ENCODE measurements at places on chromosomes 7 and 10.

DNA sequence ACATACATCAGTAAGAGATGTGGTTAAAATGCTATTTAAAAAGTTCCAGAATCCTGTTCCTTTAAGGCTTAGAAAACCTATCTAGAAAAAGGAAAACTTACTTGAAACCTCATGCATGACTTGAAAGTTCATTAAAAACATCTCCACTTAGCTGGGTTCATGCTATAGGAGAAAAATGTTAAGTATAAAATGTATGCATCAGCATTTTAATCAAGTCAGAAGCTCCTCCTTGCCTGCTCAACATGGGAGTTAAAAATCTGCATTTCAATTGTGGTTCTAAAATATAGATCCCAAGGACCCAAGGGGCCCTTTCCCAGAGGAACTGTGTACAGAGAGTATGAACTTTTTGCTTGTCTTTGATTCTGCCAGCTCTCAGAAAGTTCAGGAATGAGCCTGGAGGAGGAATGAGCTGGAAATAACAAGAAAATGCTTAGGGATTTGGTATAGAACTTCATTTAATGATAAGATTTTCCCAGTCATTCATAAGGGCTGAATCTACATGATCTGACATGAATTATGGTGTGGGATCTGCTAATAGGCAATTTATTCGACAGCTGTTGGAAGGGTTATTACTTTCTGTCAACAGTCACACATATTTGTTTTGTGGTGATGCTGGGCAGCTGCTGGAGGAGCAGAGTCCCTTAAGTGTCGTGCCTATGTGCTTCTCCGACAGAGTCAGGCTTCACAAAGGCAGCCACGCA lies 85.6 kb upstream of the MTPN start:
- DNase-seq: no peak

GRCh38 chr7:98981701-98982100 lies 103.4 kb downstream of the TRRAP start:
- DNase-seq: no peak

DNA sequence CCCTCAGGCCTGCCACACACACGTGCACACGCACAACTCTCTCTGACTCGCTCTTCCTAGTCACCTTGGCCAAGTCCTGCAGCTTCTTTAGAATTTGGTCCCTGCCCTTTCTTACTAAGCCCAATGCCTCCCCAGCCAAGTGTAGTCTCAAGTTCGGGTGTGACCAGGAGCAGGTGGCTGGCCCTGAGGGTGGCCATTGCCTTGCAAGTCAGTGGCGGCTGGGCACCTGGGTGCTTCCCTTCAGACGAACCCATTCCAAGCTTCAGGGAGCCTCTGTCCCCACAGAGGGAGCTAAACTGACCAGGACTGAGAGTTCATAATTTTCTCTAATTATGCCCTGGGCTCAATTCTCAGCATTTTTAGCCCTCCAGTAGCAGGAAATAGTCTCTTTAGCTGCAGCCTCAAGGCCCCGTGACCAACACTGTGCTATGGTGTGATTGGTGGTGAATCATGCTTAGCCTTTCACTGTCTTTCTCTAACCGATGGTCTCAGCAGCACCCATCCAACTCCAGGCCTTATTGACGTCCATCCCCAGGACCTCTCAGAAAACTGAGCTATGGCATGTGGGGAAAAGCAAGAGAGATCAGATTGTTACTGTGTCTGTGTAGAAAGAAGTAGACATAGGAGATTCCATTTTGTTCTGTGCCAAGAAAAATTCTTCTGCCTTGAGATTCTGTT lies 34.7 kb upstream of the FXYD4 start:
- DNase-seq: no peak

GRCh38 chr10:97805096-97805884 lies 33.5 kb upstream of the SFRP5 start:
- no peak for DNase-seq

DNA sequence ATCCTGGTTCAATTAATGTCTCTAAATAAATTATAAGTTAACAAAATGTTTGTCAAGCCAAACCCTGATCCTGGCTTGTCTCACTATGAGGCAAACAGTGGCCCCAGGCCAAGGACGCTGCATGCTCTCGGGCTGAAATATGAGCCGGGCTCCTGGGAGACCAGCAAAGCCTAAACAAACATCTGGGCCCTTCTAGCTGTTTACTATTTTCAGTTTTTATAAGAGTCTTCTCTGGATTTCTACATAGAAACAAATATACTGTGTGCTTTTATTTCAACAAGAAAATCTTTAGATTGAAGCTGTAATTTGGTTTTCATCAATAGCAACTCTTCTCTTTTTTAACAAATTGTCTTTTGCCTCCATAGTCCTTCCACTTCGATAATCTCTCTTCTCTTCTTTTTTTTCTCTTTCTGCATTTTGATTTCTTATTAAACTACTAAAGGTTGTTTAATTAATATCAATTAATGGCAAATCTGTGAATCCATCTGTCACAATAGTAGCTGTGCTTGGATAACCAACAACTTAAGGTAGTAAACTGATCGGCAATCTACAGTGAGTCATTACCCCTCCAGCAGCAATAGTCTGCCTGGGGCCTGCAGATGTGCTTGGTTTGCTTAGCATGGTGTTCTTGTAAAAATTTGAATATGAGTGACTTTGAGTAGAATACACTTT lies 83.3 kb upstream of the DNAJC1 start:
- DNase-seq: peak; percentile 87

- DNase-seq: no peak
These were observed 530.9 kb downstream of the KCNMA1 start for GRCh38 chr10:77106676-77107075.

GRCh38 chr7:105752671-105753275 lies 123.6 kb downstream of the ATXN7L1 start:
- no peak for DNase-seq

- DNase-seq: peak; percentile 93
These were observed 31.7 kb upstream of the EPC1 start for GRCh38 chr10:32378363-32379317.

GRCh38 chr10:13788711-13789447 lies 202.1 kb downstream of the PRPF18 start:
- DNase-seq: peak; percentile 52

DNA sequence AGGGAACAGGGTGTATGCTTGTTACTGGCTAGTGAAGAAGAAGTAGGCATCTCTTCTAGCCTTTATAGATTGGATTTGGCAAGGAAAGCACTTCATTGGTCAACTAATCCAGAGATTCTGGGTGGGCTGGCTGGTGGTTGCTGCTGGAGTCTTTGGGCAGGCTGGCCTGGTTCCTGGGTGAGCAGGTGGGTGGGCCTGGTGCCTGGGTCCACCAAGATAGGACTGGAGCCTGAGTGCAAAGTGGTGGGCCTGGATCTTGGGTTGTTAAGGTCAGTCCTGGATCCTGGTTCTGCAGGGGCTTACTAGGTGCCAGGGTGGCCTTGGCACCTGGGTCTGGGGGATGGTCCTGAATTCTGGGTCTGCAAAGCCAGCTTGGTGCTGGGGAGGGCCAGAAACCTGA lies 482.4 kb upstream of the GHITM start:
- no peak for DNase-seq

- no peak for DNase-seq
These were observed 35.9 kb downstream of the ADCY1 start for GRCh38 chr7:45610019-45610418.

DNA sequence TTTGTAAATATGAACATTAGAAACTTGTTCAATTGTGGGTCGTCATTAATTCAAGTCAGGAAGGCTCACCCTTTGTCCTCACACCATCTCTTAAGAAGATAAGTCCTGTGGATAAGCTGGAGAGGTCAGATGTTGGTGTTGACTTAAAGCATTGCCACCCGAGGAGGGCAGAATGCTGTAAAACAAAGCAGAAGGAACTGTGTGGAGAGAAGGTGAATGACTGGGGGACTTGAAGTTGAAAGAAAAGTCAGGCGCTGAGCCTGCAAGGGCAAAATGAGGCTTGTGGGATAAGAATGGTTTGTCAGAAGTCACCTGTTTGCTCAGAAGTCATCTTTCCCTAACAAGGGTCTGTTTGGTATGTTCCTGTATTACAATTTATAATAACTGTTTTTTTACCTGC lies 9.1 kb downstream of the RPA3 start:
- no peak for DNase-seq

- DNase-seq: no peak
These were observed 18.6 kb upstream of the DNAJB6 start for GRCh38 chr7:157318015-157318706.

DNA sequence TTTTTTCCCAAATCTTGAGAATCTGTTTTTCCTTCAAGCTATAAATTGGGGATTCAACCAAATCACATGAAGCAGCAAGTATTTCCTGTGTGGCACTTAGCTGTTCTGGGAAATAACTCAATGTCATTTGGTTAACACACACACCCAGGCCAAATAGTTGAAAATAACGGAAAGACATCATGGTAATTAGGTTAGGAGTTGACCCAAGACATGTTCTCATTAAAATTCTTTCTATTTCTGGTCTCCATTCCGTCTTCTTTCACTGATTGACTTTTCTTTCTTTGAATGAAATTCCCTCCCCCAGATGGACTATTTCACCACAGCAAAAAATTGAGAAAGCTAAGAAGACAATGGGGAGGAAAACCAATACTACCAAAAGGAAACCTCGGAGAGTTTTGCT lies 30.5 kb downstream of the NRP1 start:
- no peak for DNase-seq

- no peak for DNase-seq
These were observed at the start of gene MGAM2 for GRCh38 chr7:142111499-142111898. Gene MGAM2 (plus strand): TSS chr7:142111718. CDS start chr7:142116874, 5,156 bp downstream.

- DNase-seq: no peak
These were observed 105.8 kb upstream of the ANK3 start for GRCh38 chr10:60495338-60496055.

DNA sequence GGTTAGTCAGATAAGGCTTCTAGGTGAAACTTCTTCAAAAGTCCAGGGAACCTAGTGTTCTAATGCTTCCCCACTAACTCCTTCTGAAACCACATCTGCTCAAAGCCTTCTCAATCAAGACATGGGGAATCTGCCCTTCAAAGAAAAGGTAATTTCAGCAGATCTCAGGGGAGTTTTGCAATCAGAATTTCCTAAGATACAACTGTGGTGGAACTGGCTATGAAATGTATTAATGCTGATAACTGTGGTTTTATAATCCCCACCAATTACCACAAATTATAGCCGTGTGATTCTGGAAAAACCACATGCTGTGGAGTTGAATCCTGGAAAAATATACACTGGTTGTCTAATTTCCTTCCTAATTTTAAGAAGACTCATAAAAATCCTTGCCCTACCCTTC lies 233.8 kb downstream of the SORCS1 start:
- DNase-seq: no peak

DNA sequence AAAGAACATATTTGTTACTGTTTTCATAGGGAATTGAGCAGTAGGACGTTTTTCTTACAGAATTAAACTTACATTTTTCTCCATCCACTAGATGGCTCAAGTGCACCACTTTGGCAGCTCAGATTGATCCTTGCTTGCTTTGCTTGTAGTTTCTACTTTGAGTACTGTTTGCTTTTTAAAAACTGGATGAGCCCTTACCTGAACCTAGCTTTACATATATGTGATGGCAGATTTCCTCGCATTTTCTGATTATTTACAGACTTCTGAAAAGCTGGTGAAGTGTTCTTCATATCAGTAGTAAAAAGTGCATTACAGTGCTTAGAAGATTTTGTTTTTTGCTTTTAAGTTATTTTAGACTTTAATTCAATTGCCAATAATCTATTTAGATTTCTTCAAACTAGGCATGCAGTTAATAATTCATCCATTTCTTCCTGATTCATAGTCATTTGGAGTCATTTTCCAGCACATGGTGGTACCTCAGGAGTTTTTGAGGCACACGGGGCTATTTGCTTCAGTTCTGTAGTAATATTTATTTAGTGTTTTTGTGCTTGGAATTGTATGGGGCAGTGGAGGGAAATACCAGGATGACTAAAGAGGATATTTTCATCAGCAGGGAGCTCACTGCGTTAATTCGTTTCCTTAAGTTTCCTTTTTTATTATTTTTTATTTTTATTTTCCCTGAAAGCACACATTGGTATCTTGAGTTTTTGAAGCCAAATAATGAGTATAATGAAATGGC lies 57.3 kb downstream of the MAPK8 start:
- peak; percentile 52 for DNase-seq

DNA sequence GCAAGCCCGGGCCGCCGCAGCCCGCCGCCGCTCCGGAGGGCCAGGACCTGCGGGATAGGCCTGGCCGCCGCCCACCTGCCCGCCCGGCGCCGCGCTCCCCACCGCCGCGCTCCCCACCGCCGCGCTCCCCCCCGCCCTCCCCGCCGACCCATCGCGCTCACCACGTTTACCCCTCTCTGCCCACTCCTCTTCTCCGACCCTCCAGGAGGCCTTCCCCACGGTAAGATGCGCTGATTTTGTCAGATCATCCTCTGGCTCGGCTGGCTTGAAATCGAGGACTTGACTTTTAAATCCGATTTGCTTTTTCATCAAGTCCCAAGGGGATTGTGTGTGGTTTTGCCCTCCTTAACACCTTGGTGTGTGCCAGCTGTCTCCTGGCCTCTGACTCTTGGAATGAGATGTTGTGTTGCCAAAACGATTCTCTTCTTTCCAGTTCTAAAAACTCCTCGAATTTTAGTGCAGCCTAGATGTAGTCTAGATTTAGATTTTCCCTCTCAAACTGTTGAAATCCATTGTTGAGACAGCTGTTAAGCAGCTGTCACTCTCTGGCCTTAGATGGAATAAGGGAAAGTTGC lies 738 bp downstream of the POM121 start:
- no peak for DNase-seq

- DNase-seq: no peak
These were observed 30.1 kb downstream of the C10orf90 start for GRCh38 chr10:126640401-126640800.

DNA sequence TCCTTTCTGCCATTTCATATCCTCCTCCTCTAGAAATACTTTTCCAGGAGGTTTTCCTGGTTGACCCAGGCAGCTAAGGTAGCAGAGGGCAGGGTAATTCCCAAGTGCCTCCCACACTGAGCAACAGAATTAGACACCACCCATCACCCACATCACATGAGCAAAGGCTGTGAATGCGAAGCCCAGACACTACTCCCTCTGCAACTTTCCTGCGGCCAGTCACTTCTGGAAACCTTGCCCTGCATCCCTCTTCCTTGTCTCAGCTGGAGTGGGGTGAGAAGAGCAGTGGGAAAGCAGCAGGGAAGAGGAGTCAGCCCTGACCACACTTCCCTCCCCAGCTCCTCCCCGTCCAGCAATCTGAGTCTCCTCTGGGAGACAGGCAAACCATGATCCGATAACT lies 15.2 kb downstream of the TMEM176B start:
- no peak for DNase-seq

GRCh38 chr7:106003525-106004064 lies 40.5 kb downstream of the CDHR3 start:
- no peak for DNase-seq

GRCh38 chr10:49268185-49268584 lies 30.8 kb upstream of the C10orf71 start:
- DNase-seq: no peak

DNA sequence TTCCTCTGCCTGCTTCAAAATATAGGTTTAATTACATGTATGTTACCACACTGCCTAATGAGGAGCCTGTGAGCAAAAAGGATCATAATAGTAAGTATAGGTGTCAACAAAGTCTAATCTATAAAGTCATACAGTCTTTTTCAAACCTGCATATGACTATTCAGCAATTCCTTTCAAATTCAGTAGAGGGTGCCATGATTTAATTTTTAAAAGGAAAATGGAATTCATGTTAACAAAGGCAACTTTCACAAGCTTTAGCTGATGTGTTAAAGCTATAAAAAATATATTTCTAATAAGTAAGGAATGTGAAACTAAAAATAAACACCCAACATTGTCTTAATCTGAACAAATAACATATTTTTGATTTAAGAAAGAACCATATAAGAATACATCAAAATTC lies 52.1 kb downstream of the MPP7 start:
- DNase-seq: no peak

Measured in heart right ventricle (tissue), 16 donors.